ENCODE measurements at places on chromosomes 6 and 20. TPM values are rescaled to one million over a fixed set of nuclear protein-coding genes. Genes with fewer than 3 reads are reported as not detected.

Gene GJA10
- not detected for total RNA-seq

Gene TAP1
- 41.1 TPM for total RNA-seq

Gene ZSCAN16
- 2.2 TPM for total RNA-seq

Gene RAE1
- total RNA-seq, result 29.9 TPM

Gene RUNX2
- total RNA-seq, result 3.1 TPM

Gene BMP2
- 10.3 TPM for total RNA-seq

Gene TP53TG5
- total RNA-seq, result not detected
